ENCODE measurements at places on chromosomes 6 and 20.

- no peak for DNase-seq
Measured at GRCh38 chr6:34240329-34241248, 3.9 kb downstream of the HMGA1 start.

DNA sequence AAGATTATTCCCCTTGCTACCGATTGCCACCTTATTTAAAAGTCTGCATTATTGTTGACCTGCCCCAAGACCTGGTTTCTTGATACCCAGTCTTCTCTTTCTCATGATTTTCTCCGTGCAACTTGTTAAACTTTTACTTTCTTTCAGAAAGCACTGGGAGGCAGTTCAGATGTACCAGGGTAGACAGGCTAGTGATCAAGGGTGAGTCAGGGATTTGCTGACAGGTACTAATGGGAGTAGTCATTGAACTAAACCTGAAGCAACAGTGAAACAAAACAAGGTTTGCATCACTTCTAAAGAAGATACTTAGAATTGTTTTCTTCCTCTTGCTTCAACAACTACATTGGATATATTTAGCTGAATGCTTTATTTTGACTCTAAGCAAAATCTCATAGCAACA lies 124.4 kb downstream of the KCNQ5 start:
- no peak for DNase-seq

- DNase-seq = no peak
Measured at GRCh38 chr20:44916586-44916985, 6.7 kb downstream of the PABPC1L start.

DNA sequence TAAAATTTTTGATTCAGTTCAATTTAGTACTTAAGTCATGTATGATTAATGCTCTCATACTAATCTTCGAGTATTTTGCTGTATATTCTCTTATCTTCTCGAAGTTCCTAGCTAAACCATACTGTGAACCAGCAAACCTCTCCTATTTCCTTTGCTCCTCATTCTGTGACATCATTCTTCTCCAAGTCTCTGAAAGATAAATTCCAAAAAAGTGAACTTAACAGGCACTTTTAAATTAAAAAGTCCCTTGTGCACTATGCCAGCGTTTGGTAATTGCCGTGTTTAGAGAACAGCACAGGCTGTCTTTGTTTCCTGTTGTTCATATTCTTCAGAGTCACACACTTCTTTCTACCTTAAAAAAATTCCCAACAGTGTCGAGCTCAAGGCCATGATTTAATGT lies 188.4 kb upstream of the PHACTR1 start:
- DNase-seq = no peak

- DNase-seq = no peak
Measured at GRCh38 chr6:147808640-147809039, 300.1 kb downstream of the SAMD5 start.

Data from hippocampal formation (tissue), 2 donors.